Tibial nerve (tissue), 4 donors: ENCODE measurements at places on chromosomes 5 and 9.
A peak's percentile ranks its signal among the peaks of the same experiment; 100 is the strongest.

GRCh38 chr9:37916471-37917312, 12.8 kb upstream of the SLC25A51 start:
- no peak for DNase-seq

- no peak for DNase-seq
Observed at GRCh38 chr9:98885575-98886295, 58.0 kb upstream of the COL15A1 start.

DNA sequence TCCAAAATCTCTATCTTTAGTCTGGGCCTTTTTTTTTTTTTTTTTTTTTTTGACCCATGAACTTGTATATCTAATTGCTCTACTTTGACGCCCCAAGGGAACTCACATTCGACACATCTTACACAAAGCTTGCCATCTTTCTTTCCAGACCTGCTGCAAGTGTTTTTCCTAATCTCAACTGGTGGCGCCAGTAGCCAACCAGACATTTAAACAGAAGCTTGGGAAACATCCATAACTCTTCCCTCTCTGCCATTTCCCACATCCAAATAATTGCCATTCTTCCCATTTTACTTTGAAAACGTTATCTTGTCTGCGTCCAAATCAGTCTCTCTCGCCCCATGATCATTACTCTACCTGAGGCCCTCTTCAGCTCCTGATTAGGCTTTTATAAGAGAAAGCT, 130.9 kb downstream of the PAPPA start:
- no peak for DNase-seq

- DNase-seq: no peak
Observed at GRCh38 chr5:112706446-112707016, 31.2 kb upstream of the APC start.

- no peak for DNase-seq
Observed at GRCh38 chr9:127574072-127574993, 37.7 kb upstream of the STXBP1 start.

GRCh38 chr5:146076455-146076854, 28.9 kb downstream of the PLAC8L1 start:
- DNase-seq: no peak

DNA sequence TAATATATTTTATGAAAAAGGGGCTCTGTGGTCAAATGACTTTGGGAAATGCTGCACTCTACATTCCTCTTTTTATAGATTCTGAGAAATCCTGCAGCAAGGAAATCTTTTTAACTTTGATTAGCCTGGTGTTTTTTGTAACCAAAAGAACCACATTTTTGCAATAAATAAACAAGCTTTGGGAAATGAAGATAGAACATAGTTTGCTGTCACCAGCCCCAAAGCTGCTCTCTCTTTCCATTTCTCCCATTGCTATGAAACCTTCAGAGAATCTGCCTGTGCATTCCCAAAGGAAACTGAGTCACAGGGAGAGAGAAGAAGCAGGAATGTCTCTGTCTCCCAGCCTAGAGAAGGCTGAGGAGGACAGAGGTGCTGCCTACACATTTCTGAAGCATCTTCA, 59.0 kb downstream of the COL15A1 start:
- DNase-seq: no peak

DNA sequence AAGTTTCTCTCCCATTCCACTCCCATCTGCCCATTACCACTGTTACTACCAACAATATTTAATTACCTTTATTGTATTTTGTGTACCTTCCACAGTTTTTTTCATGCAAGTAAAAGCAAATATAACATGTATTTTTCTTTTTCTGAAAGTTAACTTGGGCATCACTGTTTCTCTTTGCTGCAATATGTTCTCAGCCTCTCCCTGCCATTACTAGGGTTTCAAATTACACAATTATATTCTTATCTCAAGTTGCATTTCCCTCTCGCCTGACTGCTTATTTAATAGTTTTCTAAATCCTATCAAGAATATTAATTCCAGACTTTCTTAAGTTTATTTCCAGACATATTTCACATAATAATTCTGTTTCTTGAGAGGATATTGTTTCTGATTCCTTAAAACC, 46.9 kb upstream of the GAS1 start:
- DNase-seq: no peak

- DNase-seq: no peak
Observed at GRCh38 chr5:57037355-57037754, 85.4 kb upstream of the MIER3 start.

DNA sequence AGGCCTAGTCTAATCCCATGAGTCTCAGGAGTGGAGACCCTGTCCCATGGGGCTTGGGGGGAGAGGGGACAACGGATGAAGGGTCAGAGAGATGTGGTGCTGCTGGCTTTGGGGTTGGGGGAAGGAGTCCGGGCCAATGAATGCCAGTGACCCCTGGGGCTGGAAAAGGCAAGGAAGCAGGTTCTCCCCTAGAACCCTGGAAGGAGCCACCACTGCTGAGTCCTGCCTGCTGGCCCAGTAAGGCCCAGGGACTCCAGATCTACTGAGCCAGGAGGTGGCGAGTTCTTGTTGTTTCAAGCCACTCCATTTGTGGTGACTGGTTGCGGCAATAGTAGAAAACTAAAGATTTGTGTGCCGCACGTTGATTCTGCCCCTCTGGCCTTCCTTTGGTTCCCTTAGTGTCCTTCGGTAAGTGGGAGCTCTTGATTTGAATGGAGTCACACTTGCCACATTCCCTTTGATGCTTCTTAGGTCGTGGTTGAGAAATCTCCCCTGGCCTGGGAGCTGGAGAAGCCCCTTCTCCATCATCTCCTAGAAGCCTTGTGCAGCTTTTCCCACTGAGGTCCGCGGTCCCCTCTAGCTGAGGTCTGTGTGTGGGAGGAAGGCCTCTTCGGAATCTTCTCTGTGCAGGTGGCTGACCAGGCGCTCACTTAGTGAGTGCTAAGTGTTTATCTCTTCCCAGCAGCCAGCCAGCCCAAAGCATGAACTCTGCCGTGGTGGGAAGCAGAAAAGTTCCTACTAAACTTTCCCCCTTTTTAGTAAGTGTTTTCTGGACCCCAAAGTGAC, 9.0 kb downstream of the FCN1 start:
- DNase-seq: no peak

DNA sequence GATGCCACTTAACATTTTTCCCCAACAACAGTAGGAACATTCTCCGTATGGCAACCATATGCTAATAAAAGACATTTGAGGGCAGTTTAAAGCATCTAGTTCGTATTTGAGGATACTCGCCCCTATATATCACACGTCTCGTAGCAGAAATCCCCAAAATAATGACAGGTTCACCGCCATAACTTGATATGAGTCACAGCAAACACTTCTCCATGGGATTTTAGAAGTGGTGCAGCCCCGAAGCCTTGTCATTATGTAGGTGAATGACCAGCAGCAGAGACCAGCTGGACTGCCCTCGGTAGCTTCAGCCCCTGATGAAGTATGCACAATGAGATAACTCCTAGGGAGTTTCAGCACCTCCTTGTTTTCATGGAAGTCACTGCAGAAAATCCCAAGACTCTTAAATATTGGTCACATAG, 2.0 kb downstream of the CTNND2 start:
- DNase-seq: no peak

DNA sequence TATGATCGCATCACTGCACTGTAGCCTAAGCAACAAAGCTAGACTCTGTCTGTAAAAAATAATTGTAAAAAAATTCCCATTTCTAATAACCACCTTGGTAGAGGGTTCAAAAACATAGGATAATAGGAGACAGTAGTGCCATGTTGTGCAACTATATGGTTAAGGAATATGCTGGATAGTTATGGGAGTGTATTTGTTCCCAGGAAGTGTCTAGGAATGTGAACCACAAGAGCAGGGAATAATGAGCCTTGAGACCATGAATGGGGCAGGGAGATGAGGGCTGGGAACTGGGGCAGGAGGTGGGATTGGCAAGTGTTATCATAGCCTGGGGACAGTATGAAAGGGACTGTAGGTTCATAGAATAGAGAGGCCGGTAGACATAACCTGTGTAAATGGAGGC, 50.4 kb downstream of the RUSC2 start:
- DNase-seq: no peak

DNA sequence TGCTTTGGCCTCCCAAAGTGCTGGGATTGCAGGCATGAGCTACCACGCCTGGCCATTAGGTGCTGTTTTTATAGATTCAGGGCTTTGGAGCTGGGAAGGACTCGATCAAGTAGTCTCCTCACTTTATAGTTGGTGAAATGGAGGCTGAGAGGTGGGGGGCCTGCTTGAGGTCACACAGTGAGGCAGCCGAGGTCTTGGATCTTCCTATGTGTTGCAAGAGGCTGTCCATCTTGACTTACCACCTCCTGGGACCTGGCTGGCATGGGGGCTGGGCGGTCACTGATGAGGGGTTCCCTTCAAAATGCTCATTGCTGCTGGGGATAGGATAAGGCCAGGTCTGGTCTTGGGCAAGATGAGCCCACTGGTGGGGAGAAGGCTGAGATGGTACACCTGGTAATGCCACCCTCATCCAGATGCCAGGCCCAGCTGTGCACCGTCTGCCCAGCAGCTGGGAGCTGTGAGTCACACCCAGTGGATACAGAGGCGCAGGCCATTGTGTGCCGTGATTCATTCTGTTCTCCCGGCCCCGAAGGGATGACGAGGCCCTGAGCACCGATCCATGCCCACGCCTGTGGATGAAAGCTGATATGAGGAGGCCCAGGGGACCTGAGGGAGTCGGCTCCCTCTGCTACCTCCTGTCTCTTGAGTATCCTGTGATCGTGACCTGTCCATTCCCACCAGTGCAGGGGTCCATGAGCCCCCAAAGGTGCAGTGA, 10.5 kb upstream of the NDST1 start:
- DNase-seq: peak; percentile 67

- DNase-seq: no peak
Observed at GRCh38 chr9:72873456-72873855, 79.4 kb downstream of the ALDH1A1 start.

GRCh38 chr5:143279698-143280097, 123.8 kb downstream of the NR3C1 start:
- DNase-seq: no peak

- no peak for DNase-seq
Observed at GRCh38 chr5:96337048-96337781, 95.8 kb downstream of the PCSK1 start.

DNA sequence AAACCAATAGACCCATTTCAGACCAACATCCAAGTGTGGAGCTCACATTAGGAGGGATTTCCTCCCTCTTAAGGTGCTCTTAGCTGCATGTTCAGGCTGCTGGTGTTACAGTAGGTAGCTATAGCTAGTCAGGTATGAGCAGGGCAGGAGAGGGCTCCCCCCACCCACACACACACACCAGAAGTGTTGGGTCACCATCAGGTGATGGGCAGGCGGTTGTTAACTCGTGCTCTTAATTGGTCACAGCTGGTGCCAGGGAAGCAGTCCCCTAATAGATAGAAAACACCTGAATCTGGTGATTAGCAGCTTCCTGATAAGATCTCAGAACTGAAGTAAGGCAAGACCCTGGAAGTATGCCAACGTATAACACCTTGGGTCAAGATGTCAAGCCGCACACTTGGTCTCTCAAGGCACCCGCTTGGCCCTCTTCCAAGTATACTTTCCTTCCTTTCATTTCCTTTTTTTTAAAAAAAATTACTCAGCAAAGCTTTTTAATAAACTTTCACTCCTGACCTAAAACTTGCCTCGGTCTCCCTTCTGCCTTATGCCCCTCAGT, 532.4 kb downstream of the DNAH5 start:
- DNase-seq: no peak

GRCh38 chr9:86912210-86912609, 35.1 kb downstream of the GAS1 start:
- no peak for DNase-seq

DNA sequence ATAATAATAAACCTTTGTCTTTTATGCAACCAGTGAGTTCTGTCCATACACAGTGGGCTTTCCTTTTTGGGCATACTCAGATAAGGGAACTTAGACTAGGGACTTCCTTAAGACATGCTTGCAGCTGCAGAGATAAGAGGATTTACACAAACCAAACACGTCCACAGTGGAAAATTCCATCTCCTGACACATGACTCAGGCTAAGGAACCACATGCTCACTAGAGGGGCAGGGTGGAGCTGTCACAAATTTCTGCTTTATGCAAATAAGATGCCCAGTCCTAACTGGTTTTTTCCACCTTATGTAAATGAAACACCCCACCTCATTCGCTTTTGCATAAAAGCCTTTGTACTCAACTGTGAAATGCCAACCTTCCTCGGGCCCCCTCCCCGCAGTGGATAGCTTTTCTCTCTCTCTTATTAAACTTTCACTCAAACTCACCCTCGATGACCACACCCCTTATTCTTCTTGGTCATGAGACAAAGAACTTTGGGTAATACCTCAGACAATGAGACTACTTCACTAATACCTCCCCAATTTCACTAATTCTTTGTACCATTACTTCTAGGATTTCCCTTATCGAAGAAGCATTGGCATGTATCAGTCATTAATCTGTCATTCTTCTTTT, 170.3 kb upstream of the FTMT start:
- DNase-seq: no peak

DNA sequence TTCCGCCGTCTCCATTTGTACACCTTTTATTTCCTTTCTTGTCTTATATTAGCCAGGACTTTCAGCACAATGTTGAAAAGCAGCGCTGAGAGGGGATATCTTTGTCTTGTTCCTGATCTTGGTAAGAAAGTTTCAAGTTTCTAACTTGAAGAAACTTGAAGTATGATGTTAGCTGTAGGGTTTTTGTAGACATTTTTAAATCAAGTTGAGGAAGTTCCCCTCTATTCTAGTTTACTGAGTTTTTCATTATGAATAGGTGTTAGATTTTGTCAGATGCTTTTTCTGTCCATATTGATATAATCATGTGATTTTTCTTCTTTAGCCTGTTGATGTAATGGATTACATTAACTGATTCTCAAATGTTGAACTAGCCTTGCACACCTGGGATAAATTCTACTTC, 425.7 kb downstream of the PIK3R1 start:
- DNase-seq: no peak

DNA sequence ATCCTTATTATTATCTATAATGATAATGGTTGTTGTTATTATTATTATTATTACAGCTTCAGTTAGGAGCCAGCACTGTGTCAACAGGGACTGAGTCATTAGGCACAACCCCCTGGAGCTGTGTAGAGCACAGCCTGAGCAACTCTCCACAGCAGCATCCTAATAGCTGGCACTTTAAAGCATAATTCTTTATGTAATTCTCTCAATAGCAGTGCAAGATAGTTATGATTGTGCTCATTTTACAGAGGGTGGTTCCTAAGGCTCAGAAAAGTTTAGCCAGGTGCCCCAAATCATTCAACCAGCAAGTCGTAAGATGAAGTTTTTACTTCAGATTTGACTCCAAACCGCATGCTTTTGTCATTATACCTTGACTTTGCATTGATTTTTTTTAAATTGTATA, 390.3 kb downstream of the ANXA1 start:
- no peak for DNase-seq

GRCh38 chr5:43041110-43041668, 1.1 kb upstream of the ANXA2R start:
- DNase-seq: no peak

DNA sequence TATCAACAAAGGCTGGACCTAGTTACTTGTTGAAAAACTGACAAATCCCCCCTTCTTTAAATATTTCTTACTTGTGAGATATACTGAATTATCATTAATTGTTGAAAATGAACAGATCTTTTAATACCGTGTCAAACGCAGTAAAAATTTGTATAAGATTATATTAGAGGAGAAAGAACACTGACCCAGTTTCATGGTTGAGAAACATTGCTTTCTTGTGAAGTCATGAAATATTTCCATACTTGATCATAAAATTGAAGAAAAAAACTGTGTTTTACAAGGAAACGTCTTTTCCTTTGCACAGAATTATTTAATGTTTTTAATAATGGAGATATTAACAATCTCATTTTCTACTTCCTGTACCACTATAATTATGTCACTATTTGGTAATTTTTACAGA, 45.8 kb downstream of the MOCS2 start:
- no peak for DNase-seq
